CD4-positive, alpha-beta T cell treated with Interleukin-4 for 4 hours (primary cell): ENCODE measurements at places on chromosomes 1 and 21.

DNA sequence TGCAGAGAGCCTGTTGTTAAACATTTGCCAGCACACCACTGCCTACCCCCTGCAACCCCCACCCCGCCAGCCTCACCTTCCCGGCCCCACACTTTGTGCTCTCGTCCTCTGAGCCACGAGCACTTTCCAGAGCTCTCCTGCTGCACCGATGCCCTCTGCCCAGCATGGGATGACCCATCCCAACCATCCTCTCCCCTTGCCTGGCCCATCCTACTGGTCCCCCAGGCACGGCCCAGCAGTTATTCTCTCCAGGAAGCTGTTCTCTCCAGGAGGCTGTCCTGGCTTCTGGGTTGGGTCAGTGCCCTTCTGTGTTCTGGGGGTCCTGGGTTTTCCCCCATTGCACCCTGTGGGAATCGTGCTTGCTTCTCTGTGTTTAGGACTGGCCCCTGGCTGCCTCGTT, 60.1 kb upstream of the ABCG1 start:
- DNase-seq: no peak

DNA sequence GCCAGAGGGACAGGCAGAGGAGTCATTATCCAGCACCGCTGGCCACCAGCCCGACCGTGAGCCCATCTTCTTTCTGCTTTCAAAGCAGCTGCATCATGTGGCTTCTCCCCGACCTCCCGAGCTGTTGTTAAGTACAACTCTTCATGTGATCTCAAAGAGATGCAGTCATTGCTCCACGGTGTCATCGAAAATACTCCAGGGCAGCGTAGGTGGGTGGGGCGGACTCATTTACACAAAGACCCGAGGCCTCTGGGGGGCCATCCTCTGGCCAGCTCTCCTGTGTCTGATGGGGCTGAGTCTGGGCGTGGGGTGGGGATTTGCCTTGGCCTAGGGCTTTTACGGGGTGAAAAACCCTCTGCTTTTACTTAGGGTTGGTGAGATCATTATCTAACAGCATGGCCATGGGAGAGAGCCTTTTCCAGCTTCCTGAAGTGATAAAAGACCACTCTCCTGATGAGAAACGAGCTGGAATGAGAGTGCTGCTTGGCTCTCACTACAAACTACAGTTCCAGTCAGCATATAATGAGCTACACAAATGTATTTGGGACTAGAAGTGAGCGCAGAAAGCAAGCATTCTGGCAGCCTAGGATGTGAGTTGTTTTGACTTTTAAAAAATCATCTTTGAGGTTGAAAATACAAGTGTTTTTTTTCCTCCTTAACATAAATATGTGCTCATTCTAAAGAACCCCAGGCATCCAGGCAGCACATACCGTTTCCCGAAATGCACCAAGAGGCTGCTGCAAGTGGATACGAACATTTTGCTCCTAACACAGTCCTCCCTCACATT, 165.0 kb downstream of the RHOU start:
- no peak for DNase-seq

DNA sequence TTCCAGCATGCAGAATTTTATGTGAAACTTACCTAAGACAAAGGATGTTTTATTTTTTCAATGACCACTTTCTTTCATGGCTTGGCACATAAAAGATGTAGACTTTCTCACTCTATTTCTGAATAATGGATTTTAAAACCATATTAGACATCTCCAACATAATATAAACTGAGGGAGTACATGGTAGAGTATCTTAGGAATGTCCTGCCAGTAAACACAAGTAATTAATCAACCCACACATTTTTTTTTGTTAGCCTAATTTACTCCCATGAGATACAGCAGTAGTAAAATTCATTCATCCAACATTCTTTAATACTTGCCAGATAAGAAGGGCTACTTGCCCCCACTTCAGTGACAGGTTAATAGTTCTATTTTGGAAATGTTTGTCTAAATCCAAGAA, 235.4 kb upstream of the ADAMTS5 start:
- DNase-seq: no peak

GRCh38 chr1:63929106-63929478, 155.3 kb downstream of the ROR1 start:
- DNase-seq: no peak

DNA sequence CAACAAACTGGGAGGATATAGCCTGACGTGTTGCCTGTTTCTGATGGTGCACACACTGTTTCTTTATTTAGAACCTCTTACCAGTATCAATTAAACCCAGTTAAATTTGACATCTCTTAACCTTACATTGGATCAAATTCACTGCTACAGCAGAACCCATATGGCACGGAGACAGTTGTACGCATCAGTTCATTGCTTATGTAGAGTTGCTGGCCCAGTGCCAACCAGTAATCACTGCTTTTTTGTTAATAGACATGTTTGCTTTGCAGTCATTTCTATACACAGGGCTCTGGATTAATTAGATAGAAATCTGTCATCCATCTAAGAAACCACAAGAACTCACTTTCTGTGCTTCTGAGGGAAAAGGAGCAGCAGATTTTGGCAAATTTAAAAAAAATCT, 154.0 kb downstream of the RWDD3 start:
- no peak for DNase-seq

GRCh38 chr1:207393610-207394009, 60.5 kb upstream of the CR2 start:
- DNase-seq: no peak

DNA sequence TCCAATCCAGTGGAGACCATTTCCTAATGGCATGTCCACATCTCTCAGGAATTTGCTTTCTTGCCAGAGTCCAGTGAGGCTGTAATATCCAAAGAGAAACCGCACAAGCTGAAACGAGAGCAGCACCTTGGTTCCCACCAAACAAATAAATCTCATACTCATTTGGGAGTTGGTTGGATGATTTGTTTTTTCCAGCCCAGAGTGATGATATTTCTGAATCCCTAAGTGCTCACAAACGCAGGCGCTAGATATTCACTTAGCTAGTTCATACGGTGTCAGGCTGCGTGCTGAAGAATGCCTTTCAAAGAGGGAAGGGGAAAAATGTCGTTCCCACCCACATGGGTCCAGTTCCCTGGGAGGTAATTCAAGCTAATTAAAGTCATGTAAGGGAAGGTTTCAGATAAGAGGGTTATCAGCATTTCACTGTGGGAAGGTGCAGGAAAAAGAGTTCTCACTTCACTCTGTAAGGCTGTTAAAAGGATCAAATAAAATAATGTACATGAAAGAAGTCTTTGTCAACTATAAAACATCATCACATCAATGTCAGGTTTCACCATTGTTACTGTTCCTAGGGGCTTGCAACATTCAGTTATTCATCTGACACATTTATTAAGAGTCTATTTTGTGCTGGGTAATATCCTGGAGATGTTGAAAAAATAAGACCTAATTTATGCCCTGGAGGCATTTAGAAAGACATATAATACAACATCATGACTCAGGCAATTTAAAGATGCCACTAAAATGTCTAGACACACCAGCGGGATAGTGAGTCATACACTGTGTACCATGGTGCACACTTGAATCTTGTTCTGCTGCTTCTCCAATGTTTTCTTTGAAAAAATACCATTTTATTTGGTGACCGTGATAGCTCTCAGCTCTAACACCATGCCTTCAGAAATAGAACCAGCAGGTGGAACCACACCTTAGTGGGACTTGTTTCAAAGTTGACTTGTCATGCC, 19.3 kb downstream of the DPT start:
- DNase-seq: no peak

GRCh38 chr1:91744953-91745639, 140.9 kb downstream of the TGFBR3 start:
- DNase-seq: no peak

- no peak for DNase-seq
Measured at GRCh38 chr1:35932941-35933340, 2.0 kb downstream of the AGO3 start.

DNA sequence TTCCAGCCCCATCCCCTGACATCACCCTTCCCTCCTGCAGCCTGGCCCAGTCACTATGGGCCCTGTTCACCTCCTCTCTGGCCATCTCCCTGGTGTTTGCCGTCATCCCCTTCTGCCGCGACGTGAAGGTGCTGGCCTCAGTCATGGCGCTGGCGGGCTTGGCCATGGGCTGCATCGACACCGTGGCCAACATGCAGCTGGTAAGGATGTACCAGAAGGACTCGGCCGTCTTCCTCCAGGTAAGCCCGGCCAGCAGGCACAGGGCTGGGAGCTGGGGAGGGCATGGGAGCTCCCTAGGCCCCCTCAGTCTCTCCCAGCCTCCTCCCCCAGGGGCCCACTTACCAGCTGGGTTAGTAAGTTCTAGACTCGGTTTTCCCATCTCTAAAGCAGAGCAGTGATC, 52.1 kb downstream of the ELK4 start:
- DNase-seq: no peak

DNA sequence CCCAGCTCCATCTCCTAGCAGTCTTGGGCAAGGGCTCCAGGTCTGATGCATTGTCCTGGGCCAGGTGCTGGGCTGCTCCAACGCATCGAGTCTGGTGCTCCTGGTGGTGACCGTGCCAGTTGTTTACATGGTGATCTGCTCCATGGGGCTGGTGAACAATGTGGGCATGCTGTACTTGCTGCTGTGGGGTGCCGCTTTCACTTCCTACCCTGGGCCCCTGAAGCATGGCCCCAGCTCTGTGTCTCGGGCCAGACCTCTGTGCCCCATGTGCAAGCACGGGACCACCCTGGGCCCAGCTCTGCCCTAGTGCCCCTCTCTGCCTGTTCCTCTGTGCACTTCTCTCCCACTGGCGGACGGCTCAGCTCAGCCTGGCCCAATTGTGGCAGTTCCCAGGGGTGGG, 119.4 kb downstream of the MAST2 start:
- no peak for DNase-seq

DNA sequence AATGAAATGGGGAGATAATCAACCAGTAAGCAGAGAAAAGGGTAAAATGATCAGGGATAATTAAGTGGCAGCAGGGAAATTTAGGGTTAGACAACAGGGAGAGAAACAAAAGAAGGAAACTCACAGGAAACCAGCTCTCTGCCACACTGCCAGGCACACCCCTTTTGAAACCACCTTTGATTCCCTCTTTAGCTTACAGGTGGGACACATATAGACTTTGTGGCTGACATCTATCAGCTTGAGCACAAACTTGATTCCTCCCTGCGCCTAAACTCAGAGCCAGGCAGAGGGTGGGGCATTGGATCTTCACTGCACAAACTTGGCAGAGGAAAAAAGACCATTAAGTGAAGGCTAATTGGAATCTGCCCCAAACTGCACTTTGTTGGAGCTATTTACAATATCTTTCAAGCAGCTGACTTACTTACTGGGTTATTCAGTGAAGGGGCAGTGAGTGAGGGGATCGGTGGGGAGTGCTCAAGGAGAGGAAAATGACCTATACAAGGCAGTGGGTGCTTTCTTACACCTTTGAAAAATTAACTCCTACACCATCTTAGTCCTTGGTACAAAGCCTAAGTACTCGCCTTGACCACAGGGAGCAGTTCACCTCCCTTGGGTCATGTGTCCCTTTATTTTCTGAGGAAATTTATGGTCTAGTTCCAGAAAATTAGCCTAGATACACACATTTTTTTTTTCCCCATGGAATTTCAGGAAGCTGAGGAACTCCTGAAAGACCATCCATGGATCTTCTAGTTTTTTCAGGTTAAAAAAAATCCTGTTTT, 60.2 kb downstream of the PBX1 start:
- no peak for DNase-seq

GRCh38 chr1:56535939-56536338, 43.4 kb downstream of the PLPP3 start:
- DNase-seq: no peak

- no peak for DNase-seq
Measured at GRCh38 chr1:7346600-7347570, 424.2 kb upstream of the VAMP3 start.

GRCh38 chr1:244337839-244338238, 113.9 kb downstream of the ADSS2 start:
- no peak for DNase-seq

DNA sequence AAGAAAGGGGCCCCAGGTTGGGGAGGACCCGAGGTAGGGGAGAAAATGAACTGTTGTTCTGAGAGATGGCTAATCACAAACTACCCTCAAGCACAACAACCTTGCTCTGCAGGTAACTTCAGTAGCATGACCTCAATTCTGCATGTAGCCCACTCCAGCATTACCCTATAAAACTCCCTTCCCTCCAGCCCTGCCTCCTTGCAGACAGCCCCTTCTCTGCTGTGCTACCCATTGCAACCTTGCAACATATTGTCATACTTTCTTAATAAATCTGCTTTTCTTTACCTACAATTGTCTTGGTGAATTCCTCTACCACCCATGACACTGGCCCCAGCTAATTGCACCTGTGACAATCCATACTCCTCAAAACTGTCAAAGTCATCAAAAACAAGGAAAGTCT, 428.9 kb downstream of the MATN1 start:
- DNase-seq: no peak

- no peak for DNase-seq
Measured at GRCh38 chr1:147721716-147722115, 38.7 kb downstream of the GJA5 start.

DNA sequence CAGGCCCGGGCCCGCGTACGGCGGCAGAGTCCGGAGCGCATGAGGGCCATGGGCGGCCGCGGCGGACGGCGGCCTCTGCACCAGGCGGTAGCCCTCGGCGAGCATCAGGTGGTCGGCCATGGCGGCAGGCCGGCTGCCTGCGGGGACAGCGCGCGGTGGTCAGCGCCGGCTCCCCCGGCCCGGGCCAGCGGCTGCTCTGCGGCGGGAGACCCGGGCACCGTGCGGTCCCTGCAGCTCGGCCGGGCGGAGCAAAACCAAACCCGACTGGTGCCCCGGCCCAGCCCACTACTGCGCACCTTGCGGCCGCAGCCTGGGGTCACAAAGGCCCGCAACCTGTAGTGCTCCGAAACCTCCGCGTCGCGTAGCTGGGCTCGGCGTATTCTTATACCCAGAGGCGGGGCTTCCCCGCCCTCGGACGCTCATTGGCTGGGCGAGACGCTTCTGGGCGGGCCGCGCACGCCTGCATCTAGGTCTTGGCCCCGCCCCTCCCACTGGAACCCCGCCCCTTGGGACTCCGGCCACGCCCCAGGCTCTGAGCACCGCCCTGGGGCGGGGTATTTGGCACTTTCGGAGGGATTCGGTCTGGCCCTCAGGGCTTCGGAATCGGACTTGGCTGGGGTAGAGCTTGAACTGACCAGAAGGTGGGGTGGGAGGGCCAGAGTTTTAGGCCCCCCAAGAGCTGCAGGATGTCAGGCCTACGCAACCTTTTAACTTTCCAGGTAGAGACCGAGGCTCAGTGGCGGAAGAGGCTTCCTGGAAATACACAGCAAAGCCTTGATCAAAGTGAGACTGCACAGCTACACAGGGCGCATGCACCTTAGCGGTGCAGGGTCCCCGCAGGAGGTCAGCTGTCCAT, at the start of gene CITED4:
Gene CITED4 (minus strand): TSS at position 356 of the 856 bp plus-strand sequence. CDS start 236 bp downstream, at position 120.
- peak; percentile 94 for DNase-seq

- DNase-seq: no peak
Measured at GRCh38 chr1:24165500-24165899, 21.6 kb downstream of the IFNLR1 start.

DNA sequence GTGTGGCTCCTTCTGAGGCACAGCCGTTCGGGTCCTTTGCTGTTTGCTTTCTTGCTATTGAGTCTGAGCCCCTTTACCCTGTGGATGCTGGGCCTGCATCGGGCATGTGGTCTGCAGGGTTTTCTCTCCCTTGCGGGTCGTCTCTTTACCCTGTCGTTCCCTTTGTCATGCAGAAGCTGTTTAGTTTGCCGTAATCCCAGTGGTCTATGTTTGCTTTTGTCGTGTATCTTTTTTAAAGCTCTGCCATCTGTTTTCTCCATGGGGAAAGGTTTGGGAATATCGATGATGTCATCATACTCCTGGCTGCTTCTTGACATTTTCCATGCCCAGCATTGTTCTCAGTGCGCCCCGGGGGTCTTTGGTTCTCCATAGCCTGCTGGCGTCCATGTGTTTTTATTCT, 68.2 kb downstream of the AGPAT3 start:
- no peak for DNase-seq

- DNase-seq: no peak
Measured at GRCh38 chr1:17903386-17903785, 148.3 kb downstream of the ACTL8 start.

GRCh38 chr1:47223174-47223920, 8.7 kb downstream of the TAL1 start:
- DNase-seq: no peak
